ENCODE measurements at places on chromosomes 3 and 15. TPM values are rescaled to one million over a fixed set of nuclear protein-coding genes. Genes with fewer than 3 reads are reported as not detected.
A peak's percentile ranks its signal among the peaks of the same experiment; 100 is the strongest.

DNA sequence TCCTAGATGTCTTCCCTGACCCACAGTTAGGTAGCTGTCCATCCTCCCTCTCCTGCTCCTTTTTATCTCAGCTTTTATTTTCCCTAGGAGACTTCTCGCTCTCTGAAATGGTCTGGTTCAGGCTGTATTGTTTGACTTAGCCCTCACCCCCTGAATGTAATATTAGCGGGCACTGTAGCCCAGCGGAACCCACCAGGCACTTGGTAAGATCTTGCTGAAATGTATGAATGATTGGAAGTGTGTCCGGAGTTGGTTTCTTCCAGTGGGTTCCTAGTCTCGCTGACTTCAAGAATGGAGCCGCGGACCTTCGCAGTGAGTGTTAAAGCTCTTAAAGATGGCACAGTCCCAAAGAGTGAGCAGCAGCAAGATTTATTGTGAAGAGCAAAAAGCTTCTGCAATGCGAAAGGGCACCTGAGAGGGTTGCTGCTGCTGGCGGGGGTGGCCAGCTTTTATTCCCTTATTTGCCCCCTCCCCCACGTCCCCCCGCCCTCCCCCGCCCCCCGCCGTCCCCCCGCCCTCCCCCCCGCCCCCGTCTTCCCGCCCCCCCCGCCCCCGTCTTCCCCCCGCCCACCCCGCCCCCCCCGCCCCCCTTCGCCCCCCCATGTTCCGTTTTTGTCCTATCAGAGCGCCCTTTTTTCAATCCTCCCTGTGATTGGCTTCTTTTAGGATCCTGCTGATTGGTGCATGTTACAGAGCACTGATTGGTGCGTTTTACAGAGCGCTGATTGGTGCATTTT, 694 bp upstream of the EEFSEC start:
- H3K36me3 ChIP-seq = no peaks in the 10 kb centered on the region
- no peaks in the 10 kb centered on the region for H3K27me3 ChIP-seq
- peak overlapping the region; percentile 96 for H3K4me3 ChIP-seq
- peak overlapping the region; percentile 61 for H3K27ac ChIP-seq
- H3K4me1 ChIP-seq = peaks cover 5% of the 10 kb centered on the region

- no peak overlapping the region for H3K27ac ChIP-seq
- DNase-seq = no peak
- H3K4me1 ChIP-seq = no peaks in the 10 kb centered on the region
These were observed 142.5 kb downstream of the CPNE4 start for GRCh38 chr3:131892331-131892730.

- peaks cover 14% of the 10 kb centered on the region for H3K4me1 ChIP-seq
- H3K4me3 ChIP-seq = no peak overlapping the region
- no peak overlapping the region for H3K27ac ChIP-seq
- peaks cover 6% of the 10 kb centered on the region for H3K36me3 ChIP-seq
- H3K27me3 ChIP-seq = no peaks in the 10 kb centered on the region
These were observed 414 bp upstream of the TMEM115 start for GRCh38 chr3:50359760-50360110.

DNA sequence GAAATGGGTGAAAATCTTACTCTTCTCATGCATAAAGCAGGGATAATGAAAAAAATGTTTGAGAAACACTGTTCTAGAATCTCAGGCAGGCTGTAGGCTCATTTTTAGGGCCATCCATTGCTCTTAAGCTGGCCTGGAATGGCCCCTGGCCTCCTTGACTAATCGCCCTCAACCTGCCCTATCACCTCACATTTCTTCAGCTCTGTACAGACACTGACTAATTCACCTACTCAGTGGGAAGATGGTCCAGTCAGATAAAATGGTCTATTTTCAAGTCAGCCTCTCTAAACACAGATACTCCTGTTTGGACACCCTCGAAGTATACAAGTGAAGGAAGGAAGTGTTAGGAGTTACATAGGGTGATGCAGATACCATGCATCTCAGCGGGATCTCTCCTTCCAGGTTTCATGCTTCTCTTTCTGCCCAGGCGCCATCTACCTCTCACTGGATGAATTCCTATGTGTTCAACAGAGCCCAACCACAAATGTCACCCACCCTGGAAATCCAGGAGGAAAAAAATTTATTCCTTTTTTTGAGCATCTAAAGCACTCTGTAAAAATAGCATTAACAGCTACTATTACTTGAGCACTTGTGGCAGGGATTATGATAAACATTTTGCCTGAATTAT, 12.1 kb downstream of the FMN1 start:
- H3K36me3 ChIP-seq = no peaks in the 10 kb centered on the region
- H3K27ac ChIP-seq = no peak overlapping the region
- DNase-seq = no peak
- H3K4me3 ChIP-seq = no peak overlapping the region
- no peaks in the 10 kb centered on the region for H3K27me3 ChIP-seq
- H3K4me1 ChIP-seq = no peaks in the 10 kb centered on the region

DNA sequence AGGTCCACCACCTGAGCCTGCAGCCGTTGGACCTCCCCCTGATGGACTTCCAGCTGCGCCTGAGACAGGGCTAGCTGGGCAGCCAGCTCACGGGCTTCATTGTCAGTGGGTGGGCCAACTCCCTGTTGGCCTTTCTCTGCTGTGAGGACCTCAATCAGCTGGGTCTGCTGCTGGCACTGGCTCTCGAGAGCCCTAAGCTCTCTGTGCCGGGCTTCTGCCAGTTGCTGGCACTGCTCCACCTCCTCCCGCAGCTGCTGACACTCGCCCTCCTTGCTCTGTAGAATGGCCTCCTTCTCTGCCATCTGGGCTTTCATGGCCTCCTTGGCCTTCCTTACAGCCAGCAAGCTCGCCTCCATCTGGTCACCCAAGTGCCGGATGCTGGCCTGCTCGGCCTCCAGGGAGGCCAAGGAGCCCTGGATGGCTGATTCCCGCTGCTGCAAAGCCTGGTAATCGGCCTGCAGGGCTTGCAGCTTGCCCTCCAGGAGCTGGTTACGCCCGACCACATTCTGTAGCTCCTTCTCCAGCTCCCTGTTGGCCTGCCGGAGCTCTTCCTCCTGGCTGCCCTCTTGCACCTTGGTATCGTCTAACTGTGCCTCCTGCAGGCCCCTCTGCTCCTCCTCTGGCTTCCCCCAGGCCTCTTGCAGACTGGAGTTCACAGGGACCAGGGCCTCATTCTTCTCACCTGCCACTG, 23.8 kb downstream of the CXCR6 start:
- H3K27ac ChIP-seq = no peak overlapping the region
- H3K4me3 ChIP-seq = no peak overlapping the region
- no peaks in the 10 kb centered on the region for H3K4me1 ChIP-seq
- no peaks in the 10 kb centered on the region for H3K27me3 ChIP-seq
- H3K36me3 ChIP-seq = peaks cover 77% of the 10 kb centered on the region

DNA sequence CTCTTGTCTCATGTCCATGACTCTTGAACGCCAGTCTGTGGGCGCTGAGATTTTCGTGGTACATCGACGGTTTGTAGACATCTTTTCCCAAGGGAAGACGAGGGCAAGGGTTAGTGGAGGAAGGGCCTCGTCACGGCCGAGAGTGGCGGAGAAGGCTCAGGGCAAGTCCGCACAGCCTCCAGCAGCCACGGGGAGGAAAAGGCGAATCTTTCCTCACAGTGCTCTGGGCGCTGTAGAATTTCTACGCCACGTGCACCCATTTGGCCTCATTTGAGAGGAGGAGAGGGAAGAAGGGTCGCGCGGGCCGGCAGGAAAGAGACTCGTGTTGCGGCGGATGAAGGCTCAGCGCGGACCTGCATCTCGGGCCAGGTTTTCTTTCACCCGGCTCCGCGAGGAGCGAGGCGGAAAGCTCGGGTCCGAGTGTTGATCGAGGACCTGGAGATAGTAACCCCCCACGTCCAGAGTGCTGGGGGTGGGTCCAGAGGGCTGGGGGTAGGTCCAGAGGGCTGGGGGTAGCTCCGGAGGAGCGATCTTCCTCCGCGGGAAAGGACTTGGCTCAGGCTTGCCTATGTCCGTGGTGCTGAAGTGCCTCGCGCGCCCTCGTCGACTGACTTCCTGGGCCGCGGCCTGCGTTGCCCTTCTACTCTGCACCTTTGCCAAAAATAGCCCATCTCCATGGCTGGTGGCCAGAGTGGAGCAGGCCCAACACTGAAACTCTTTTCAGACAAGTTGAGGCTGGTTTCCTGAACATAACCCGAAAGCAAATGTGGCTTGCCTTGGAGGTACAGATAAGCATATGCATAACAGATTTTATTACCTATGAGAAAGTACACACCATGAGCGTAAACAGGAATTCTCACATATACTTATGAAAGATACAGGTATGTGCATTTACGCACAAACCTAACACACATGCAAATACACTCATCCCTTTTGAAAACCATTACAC, 1.1 kb downstream of the SLC35G2 start:
- peaks cover 5% of the 10 kb centered on the region for H3K4me1 ChIP-seq
- H3K36me3 ChIP-seq = no peaks in the 10 kb centered on the region
- H3K27me3 ChIP-seq = no peaks in the 10 kb centered on the region
- H3K27ac ChIP-seq = peak overlapping the region; percentile 61
- DNase-seq = peak; percentile 74

DNA sequence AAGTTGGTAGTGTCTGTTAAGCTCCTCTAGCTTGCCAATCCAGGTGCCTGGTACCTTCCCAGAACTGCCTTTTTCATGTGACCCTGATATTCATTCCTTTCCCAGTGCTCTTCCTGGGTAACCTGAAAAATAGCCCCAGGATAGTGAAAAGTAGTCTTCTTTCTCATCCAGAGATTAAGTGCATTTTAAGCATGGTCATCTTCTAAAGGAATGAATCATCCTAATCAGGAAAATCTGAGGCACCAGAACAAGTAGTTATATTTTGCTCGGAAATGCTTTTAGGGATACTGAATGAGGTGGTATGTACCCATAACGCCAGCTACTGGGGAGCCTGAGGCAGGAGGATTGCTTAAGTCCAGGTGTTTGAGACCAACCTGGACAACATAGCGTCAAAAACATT, 23.1 kb upstream of the PDCD6IP start:
- no peaks in the 10 kb centered on the region for H3K36me3 ChIP-seq
- no peak for DNase-seq
- H3K4me3 ChIP-seq = no peak overlapping the region

- no peaks in the 10 kb centered on the region for H3K27me3 ChIP-seq
- no peak for DNase-seq
- no peak overlapping the region for H3K4me3 ChIP-seq
- H3K27ac ChIP-seq = no peak overlapping the region
- H3K36me3 ChIP-seq = no peaks in the 10 kb centered on the region
These were observed 36.9 kb downstream of the SH3BP5 start for GRCh38 chr3:15295506-15295905.

- H3K27ac ChIP-seq = no peak overlapping the region
- no peak overlapping the region for H3K4me3 ChIP-seq
These were observed 16.8 kb downstream of the UBE2E1 start for GRCh38 chr3:23822559-23822958.

DNA sequence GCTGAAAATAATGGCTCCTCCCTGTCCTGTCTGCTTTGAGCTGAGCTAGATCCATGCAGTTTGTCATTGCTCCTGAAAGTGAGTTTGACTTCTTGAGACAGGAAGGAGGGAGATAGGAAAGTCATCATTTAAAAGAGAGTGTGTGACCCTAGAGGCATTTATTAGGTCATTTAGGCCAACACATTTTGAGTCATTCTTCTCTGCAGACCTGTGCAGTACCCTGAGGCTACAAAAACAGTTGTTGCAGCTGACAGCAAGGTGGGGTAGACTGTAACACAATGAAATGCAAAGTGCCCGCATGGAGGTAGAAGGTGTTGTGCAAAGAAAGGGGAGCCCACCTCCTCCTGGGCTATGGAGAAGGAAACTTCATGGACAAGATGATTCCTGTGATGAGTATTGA, 102.8 kb upstream of the PFN2 start:
- H3K4me3 ChIP-seq = no peak overlapping the region
- no peak for DNase-seq
- no peaks in the 10 kb centered on the region for H3K27me3 ChIP-seq
- no peaks in the 10 kb centered on the region for H3K36me3 ChIP-seq

- H3K36me3 ChIP-seq = peaks cover 23% of the 10 kb centered on the region
- H3K27me3 ChIP-seq = no peaks in the 10 kb centered on the region
- no peak overlapping the region for H3K27ac ChIP-seq
- H3K4me3 ChIP-seq = no peak overlapping the region
- H3K4me1 ChIP-seq = no peaks in the 10 kb centered on the region
These were observed 14.6 kb downstream of the LSG1 start for GRCh38 chr3:194657439-194657838.

GRCh38 chr15:99970891-99971430, 237.7 kb upstream of the LYSMD4 start:
- H3K36me3 ChIP-seq = no peaks in the 10 kb centered on the region
- no peaks in the 10 kb centered on the region for H3K4me1 ChIP-seq
- H3K4me3 ChIP-seq = no peak overlapping the region

GRCh38 chr15:74776821-74777768, 4.8 kb upstream of the CSK start:
- DNase-seq = no peak
- H3K4me3 ChIP-seq = no peak overlapping the region
- no peaks in the 10 kb centered on the region for H3K27me3 ChIP-seq
- no peaks in the 10 kb centered on the region for H3K36me3 ChIP-seq

GRCh38 chr3:177337541-177338331, 140.5 kb upstream of the TBL1XR1 start:
- no peaks in the 10 kb centered on the region for H3K36me3 ChIP-seq
- H3K27me3 ChIP-seq = no peaks in the 10 kb centered on the region
- DNase-seq = no peak
- H3K4me3 ChIP-seq = no peak overlapping the region
- peak overlapping the region; percentile 7 for H3K27ac ChIP-seq

GRCh38 chr15:78638658-78639314, 2.2 kb downstream of the CHRNB4 start:
- H3K4me1 ChIP-seq = no peaks in the 10 kb centered on the region
- DNase-seq = no peak
- no peaks in the 10 kb centered on the region for H3K36me3 ChIP-seq
- H3K27ac ChIP-seq = no peak overlapping the region

- no peak overlapping the region for H3K27ac ChIP-seq
- no peak for DNase-seq
- H3K4me3 ChIP-seq = no peak overlapping the region
These were observed 142.3 kb upstream of the WNT5A start for GRCh38 chr3:55629432-55629831.

DNA sequence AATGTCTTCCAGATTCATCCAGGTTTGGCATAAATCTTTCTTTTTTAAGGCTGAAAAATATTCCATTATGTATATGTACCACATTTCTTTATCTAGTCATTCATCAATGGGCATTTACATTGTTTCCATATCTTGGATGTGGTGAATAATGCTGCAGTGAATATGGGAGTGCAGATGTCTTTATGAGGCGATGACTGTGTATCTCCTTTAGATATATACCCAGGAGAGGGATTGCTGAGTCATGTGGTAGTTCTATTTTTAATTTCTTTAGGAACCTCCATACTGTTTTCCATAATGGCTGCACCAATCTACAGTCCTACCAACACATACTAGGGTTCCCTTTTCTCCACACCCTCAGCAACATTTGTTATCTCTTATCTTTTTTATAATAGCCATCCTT, 96.3 kb downstream of the LRRC28 start:
- no peak overlapping the region for H3K4me3 ChIP-seq
- no peak overlapping the region for H3K27ac ChIP-seq
- H3K27me3 ChIP-seq = no peaks in the 10 kb centered on the region

TAGLN3 gene
- total RNA-seq = 0.41 TPM

CHCHD6 gene
- 6.4 TPM for total RNA-seq

ASB14 gene
- total RNA-seq = not detected

SNTN gene
- total RNA-seq = not detected

MKRN3 gene
- not detected for total RNA-seq

SUSD5 gene
- 0.49 TPM for total RNA-seq

LRTM1 gene
- not detected for total RNA-seq

CLRN1 gene
- not detected for total RNA-seq

SKOR1 gene
- 0.09 TPM for total RNA-seq

GOLGA8G gene
- not detected for total RNA-seq

CRTAP gene
- total RNA-seq = 26.1 TPM

Measured in pancreas (tissue), 10 donors.